ENCODE measurements at places on chromosomes 5 and 9.

DNA sequence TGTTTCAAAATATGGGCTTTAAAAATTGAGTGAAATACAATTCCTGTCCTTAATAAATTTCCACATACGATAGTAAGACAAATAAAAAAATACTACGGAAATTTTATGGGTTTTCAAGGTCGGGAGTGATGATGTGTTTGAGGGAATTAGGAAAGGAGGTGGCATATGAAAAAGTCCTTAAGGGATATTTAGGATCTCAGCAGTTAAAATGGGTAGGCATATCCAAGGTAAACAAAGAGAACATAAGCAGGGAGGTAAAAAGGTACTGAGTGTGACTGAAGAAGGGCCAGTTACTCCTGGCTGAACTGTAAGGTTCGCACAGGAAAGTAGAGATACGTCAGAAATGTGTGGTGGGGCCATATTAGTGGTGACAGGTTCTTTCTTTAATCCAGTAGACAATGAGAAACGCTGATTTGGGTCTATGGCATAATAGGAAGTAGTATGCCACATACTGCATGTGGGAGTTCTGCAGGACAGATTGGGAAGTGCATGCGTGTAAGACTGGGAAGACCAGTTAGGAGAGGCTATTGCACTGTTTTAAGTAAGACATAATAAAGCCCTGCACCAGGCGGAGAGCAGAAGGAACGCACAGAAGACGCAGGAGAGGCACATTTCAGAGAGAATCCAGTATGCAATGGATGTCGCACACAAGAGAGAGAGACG lies 937 bp upstream of the HMGCR start:
- DNase-seq = peak; percentile 50

DNA sequence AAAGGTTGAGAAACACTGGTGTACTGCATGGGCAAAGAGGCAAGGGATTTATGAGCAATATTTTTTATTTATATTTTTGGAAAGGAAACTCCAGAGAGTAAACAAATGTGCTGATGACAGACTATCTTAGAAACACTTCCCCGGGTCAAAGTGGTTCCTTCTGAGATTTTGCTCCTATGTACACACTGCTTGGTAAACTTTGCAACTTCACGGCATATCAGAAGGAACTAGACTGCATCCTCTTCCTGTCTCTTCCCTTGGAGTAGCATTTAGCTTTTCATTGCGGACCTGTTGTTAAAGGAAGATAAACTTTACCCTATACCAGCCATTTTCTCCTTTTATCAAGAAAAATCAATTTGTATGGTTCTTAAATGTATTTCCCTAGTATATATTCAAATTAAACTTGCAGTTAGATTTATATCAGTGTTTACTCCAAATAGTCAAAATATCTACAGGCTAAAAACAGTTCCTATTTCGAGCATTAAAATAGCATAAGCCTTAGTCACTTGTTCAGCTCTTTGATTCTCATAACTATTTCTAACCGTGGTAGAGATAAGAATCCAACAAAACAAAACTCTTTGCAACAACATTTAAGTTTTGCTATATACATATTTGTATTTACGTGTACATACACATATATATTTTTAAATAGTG lies 48.0 kb upstream of the LRRC19 start:
- no peak for DNase-seq

DNA sequence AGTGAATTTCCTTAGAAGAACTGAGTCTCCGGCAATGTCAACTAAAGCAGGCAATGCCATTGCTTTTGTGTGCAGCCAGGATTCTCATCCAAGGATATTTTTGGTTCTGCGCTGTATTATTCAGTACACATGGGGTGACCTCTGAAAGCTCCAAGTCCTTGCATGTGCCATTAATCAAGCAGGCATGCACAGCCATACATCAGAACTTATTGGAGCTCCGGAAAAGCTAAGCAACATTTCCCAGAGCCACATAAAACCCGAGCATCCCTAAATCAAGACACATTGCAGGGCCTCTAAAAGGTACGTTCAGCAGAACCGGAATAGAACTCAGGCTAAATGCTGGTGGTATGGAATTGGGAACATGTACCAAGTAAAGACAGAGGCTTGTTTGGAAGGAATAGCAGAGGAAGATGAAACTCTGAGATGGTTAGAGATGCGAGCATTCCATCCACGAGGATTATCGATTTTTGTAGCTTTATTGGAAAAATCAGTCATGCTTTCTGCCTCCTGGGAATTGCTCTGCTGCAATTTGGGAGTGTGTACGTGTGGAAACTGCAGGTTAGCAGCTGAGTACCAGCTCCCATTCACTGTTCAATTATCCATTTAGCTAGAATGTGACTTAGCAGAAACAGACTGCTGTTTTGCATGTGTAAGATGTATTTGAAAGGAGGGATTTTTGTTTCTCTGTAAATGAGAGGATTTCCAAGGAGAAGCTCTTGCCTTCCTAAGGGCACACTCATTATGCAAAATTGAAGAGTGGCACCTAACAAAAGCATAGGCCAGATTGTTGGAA lies 143.7 kb upstream of the WWC1 start:
- no peak for DNase-seq

DNA sequence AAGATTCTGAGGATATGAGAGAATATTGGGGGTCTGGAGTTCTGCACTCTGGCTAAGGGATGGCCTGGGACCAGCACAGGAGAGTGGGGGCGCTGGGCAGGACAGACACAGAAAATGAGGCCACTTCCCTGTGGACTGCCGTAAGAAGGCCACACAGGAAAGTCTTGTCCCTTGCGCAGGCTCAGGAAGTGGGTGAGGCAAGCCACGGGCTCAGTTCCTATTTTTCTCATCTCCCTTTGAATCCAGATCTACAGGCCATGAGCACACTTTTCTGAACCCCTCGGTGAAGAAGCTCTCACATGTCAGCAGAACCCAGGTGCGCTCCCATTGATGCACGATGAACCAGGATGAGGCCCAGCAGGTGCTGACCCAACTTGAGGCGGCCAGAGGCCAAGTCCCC lies 207.4 kb downstream of the AGTPBP1 start:
- no peak for DNase-seq

GRCh38 chr5:160757194-160757593 lies 94.8 kb downstream of the ATP10B start:
- no peak for DNase-seq

DNA sequence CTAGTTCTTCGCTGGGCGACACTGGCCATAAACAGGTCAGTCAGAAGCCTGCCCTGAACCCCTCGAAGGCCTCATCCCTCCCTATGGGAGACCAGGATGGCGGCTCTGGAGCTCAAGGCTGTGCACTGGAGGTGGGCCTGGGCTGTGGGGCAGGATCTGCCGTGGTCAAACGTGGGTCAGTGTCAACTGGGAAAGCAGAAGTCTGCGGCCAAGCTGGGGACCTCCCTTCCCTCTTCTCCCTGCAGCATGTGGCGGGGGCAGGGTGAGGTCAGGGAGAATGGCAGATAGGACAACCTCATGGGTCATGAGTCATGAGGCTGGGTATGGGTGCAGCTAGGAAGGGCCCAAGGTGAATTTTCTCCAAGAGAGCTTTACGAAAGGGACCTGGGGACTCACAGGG lies 132.9 kb downstream of the RXRA start:
- no peak for DNase-seq

DNA sequence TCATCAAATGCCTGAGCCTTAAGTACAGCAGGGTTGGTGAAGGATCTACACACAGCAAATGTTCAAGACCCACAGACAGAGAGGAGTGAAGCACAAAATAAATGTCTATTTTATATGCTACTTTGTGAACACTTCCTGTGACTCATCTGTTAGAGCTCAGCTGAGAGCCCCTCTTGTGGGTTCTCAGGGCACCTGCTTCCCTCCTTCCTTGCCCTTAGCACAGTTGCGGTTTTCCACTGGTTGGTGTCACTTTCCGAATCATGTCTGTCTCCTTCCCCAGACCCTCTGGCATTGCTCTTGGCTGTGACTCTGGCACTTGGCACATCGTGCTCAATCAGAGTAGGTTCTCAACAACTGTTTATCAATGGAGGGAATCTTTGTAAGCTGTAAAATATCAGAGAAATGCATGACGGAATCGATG lies 128.5 kb upstream of the STC2 start:
- no peak for DNase-seq

GRCh38 chr5:90601468-90601867 lies 42.9 kb downstream of the ADGRV1 start:
- no peak for DNase-seq

DNA sequence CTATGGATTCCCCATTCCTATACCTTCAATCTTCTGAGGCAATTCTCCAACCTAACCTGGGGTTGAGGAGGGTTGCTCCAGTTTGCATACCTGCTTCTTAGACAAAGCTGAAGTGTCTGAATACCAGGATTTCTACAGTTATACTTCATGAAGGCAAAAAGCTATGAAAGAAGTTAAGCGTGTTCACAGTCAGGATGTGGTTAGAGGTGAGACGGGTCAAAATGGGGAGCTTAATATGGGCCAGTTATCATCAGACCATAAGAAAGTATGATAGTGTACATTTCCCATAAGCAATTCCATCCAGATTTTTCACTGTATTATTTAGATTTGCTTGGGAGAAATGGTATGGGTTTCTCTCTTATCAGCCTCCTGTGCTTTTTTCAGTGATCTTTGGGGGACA lies 156.9 kb upstream of the FER start:
- no peak for DNase-seq

DNA sequence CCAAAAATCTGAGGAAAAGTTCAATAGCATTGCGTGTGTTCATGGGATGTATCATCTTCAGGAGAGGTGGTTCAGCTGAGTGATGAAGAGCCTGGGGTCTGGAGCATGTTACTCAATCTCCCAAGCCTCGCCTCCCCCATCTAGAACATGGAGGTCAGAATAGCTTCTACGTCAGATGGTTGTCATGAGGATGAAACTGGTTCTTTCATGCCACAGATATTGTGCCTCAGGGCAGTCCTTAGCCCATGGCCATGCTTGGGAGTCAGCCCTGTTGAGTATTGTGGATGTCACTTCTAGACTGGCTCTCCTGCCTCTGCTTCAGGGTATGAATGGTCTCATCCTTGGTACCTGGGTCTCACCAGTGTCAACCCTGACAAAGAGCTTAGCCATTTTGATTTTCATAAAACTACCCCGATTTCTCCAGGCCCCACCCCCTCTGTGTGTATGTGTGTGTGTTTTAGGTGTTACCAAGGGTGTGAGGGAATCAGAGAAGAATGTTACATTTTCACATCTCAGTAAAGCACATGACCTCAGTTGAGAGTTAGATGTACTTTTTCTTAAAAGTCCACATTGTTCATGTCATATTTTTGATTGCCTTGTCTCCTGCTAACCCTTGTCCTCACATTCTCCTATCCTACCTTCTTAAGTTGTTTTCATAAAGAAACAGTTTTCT lies 97.8 kb upstream of the CD180 start:
- DNase-seq = no peak

GRCh38 chr5:68216245-68217046 lies 890 bp downstream of the PIK3R1 start:
- no peak for DNase-seq

- no peak for DNase-seq
These were observed 19.1 kb upstream of the NEK6 start for GRCh38 chr9:124238546-124239140.

DNA sequence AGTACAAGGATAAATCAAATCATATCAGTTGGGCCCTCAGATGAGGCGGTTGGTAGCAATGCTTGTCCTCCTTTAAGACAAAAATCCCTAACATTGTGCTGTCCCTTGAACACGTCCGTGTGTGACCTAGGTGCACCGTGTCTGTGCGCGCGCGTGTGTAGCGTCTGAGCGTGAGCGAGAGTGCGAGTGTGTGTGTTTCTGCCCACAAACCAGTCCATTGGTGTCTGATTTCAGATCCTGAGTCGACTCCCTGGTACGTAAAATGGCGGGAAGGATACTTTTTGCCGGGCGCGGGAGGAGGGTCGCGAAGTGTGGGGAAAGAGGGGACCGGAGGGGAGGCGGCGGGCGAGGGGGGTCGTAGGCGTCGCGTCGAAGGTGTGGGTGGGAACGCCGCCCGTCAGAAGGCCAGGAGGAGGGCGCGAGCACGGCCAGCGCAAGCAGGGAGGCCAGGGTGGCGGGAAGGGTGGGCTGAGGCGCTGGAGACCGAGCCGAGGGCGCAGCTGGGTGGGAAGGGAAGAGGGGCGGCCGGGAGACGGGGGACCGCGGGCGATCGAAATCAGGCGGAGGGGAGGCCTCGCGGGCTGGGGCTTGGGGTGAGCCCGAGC lies 8.9 kb downstream of the OTP start:
- DNase-seq = no peak

- DNase-seq = no peak
These were observed 286.8 kb upstream of the PANK3 start for GRCh38 chr5:168865968-168866367.

DNA sequence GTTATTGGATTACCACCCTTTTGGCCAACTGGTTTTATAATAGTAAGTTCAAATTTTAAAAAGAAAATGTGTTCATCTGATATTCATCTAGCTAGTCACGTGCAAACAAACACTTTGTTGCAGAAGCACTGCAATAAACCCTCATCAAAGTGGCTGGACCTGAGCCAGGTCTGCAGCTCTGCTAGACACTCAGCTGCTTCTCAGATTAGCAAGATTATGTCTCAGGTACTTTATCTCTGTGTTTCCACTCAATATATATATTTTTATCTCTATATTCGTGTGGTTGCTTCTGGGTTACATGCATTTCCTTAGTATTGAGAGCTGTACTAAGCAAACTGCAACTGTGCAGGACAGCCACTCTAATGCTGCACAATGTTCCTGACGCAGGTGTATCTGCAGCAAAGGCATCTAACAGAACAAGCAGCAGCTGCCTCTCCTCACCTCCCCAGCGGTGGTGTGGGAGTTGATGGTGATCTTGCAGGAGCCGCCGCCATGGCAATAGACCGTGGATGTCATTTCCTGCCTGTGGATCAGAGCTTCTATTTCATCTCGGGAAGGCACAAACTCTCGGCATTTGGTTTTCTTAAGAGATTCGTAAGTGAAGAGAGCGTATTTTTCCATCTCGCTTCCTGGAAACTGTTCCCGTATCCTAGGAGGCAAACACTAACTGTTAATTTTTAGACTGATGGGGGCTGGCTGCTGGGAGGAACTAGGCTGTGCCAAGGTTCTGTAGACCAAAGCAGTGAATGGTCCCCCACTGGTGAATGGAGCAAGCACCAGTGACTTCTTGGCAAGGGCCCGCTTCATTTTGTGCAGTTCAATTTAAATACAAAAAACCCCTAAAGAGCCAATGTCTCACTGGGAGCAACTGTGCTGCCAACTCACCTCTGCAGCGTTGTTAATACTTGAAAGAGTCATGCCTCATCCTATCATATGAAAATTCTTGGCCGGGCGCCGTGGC lies 56.7 kb upstream of the RETREG1 start:
- DNase-seq = no peak

Measured in AG04450 (cell line).